ENCODE measurements at places on chromosomes 12 and 14. TPM values are rescaled to one million over a fixed set of nuclear protein-coding genes. Genes with fewer than 3 reads are reported as not detected.

GRCh38 chr12:118311666-118312065 is 61.0 kb downstream of the TAOK3 start:
- no peak for DNase-seq

GRCh38 chr12:120252071-120252906 is 13.2 kb downstream of the PXN start:
- no peak for DNase-seq

- no peak for DNase-seq
These were observed 38.3 kb upstream of the CACNA2D4 start for GRCh38 chr12:1956716-1957115.

The TM9SF1 gene
- 40.8 TPM for total RNA-seq

GRCh38 chr12:1622406-1622805 is 6.6 kb upstream of the WNT5B start:
- no peak for DNase-seq

GRCh38 chr12:49154221-49154620 is 23.0 kb upstream of the TUBA1B start:
- no peak for DNase-seq

DNA sequence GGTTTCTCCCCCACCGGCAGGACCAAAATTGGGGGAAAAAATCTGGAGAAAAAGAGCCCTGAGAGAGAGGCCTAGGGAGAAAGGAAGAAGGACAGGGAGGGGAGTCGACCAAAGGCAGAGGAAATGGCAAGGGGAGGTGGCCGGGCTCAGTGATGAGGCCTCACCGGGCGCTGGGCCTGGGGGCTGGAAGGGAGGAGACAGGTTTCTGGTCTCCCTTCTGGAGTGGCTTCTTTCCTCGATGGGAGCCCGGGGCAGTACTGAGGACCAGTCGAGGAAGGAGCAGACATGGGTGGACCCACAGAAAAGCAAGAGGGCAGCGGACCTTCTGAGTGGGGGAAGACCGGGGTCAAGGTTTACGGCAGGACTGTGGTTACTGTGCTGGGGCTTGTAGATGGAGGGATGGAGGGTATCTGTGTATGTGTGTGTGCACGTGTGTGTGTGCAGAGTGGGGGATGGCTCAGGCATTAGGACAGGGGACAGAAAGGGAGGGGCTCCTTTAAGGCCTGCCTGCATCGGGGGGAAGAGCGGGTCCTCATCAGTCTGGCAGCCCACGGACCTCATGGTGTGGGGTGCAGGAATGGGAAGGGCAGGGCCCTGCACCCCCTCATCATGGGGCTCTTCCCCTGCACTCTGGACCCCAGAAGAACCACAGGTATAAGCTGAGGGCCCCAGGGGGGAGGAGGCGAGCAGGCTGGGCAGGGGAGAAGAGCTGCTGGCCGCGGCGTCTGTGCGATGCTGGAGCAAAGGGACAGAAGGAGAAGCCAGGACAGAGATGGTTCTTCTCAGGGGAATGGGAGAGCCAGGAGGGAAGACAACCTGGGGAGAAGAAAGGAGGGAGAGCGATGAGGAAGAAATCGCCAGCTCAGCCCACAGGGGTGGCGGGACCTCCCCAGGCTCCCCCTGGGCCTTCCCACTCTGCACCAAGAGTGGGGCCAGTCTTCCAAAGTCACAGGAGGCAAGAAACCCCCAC is 15.1 kb upstream of the RPLP0 start:
- DNase-seq = no peak

The SH2B3 gene
- total RNA-seq = 27.5 TPM

DNA sequence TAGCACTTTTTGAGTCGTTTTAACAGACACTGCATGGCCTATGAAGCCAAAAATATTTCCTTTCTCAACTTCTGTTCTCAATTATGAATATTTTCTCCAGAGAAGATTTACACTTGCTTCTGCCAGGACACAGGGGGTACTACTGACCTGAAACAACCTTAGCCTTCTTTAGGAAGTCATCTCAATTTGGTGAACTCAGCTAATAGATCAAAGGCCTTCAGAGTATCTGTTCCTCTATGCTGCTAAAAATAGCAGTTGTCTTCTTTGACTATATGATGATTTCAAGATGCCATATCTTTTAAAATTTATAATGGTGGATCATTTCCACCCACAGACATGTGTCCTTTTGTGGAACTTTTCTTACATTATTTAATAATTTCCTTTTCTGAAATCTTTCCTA is 14.0 kb upstream of the NDUFA12 start:
- DNase-seq = no peak

The TESPA1 gene
- total RNA-seq = 3.1 TPM

DNA sequence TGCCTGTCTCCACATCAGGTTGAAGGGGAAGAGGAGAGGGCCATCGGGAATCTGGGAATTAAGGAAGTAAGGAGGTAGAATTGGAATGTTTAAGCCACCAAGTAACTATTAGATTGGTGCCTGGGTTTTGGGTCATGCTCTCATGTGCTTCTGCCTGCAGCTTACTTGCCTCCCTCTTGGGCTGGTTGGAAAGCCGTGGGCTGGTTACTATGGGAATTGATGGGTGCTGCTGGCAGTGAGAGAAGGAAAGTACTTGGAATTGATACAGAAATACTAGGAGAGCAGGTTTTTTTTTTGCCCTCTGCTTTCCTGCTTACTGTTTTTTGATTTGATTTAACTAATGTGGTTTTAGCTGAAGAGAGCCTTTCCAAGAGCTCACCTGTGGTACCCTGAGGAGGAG is 493.5 kb upstream of the RGS6 start:
- DNase-seq = no peak

- no peak for DNase-seq
These were observed 77.8 kb downstream of the HSD17B6 start for GRCh38 chr12:56840922-56841321.

GRCh38 chr12:119826661-119827445 is 50.3 kb downstream of the CIT start:
- DNase-seq = no peak

The MYRFL gene
- total RNA-seq = not detected

GRCh38 chr12:127780881-127781280 is 486.1 kb upstream of the TMEM132C start:
- DNase-seq = no peak

- no peak for DNase-seq
These were observed 8.4 kb downstream of the PLBD2 start for GRCh38 chr12:113366827-113367226.
